ENCODE measurements at places on chromosomes 7 and 10.

DNA sequence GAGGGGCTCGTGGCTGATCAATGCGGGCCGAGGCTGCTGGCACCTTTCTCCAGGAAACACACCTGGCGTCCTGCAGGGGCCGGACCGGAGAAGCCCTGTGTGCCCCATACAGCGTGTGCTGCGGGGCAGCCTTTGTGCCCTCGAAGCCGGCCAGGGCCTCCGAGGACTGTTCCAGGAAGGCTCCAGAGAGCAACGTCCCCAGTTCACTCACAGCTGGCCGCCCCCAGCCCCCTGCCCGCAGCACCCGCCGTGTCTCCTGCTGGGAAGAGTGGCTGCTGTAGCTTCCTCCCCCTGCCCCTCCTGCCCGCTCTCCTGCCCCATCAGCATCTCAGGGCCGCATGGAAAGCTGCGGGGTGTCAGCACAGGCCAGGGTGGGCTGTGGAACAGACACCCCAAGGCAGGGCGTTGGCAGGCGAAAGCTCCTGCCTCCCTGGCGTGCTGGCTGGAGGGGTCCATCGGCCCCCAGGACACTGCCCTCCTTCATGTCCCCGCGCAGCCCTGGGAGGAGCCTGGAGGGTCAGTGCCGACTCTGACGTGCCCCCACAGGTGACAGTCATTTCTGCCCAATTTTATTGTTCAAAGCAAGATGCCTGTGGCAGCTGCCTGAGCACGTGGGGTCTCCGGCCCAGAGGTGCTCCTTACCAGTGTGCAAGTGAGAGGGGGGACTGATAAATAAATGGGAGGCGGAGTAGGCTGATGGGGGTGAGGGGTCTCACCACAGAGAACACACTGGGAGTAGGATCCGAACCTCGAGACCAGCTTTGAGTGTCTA, 95.8 kb upstream of the DIP2C start:
- no peak for DNase-seq

DNA sequence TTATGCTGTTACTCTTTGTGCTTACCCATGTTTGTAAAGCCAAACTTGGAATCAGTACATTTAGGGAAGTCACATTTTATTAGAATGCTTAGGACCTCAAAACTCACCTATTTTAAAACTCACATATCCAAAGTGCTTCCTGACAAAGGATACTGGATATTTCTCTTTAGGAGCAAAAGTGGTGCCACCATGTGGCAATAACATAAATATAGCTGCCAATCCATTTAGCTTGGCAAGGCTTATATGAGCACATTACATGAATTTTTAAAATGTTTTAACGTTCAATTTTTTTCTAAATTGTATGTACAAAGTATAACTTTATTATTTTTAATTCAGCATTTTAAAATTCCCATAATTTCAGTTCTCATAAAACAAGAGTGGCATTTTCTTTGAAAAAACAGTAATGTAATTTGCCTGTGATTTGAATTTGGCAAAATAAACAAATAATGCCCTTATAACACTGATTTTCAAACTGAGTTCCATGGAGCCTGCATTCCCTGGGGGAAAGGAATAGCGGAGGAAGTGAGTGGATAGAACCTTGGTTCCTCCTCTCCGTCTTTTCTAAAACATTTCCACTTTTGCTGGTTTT, 75.4 kb downstream of the HDAC9 start:
- no peak for DNase-seq

DNA sequence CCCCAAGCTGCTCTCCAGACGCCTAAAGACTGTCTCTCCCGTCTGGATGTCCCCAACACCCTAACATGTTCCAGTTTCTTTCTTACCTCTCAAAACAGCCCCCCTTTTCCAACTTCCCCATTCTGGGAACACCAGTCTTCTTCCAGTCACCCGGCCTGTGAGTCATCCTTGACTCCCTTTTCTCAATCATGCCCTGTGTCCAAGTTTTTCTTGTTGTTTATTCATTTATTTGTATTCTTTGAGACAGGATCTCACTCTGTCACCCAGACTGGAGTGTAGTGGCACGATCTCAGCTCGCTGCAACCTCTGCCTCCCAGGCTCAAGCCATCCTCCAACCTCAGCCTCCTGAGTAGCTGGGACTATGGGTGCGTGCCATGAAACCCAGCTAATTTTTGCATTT, 15.6 kb downstream of the SNX10 start:
- DNase-seq: no peak

DNA sequence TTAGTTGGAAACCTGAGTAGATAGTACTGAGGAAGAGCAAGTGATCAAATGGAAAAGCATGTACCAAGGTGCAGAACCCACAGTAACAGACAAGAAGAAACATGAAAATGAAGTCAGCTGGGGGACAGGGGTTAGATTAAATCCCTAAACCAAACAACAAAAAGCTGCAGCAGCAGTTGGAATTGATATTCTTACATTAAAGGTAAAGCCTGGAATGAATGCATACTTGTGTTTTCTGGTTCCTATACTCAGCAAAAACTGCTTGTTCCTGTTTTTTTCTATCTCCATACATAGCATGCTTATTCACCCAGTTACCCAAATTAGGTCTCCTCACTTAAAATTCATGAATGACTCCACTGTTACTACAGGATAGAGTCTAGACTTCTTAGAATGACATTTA, 92.4 kb downstream of the TPST1 start:
- DNase-seq: no peak

DNA sequence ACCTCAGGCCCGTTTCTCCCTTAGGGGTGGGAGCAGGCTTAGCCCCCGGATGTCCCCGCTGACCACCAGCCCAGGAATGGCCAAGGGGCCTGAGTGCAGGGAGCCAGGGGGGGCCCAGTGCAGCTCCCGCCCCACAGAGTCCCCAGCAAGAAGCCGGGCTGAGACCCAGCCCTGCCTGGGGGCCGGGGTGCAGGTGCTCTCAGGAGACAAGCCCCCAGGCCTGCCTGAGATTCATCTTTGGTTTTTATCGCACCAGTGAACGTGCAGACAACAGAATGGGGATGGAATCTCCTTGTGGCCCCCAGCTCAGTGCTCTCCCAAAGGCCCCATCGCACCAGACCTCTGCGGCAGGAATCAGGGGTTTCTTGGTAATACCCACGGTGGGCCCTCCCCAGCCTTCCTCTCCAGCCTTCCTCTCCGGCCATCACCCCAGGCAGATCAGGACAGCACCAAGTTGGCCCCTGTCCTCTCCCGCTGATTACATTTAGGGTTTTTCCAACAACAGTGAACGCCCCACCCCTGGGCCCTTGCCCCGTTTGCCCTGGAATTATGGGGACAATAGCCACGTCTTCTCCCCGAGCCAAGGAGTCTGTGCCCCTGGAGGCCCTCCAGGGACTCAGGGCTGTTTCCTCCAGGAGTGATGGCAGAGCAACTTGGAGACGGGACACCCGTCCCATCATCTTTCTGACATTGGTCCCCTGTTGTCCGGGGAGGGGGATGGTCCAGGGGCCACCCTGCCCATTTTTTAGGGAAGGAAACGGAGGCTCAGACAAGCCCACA, 22.4 kb downstream of the ADAP1 start:
- no peak for DNase-seq

DNA sequence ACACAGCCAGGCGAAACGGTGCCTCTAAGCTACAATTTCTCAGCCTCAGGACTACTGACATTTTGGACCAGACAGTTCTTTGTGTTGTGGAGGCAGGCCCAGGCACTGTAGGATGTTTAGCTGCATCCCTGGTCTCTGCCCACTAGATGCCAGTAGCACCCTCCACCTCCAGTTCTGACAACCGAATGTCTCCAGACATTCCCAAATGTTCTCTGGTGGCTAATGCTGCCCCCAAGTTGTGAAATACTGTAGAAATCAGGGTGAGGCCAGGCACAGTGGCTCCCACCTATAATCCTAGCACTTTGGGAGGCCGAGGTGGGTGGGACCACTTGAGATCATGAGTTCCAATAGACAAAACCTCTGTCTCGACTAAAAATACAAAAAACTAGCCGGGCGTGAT, 18.2 kb downstream of the HNRNPF start:
- DNase-seq: no peak

- DNase-seq: no peak
These were observed 114.9 kb upstream of the ZEB1 start for GRCh38 chr10:31204090-31204489.

- DNase-seq: no peak
These were observed 557.4 kb upstream of the VSTM2A start for GRCh38 chr7:53984776-53985175.

DNA sequence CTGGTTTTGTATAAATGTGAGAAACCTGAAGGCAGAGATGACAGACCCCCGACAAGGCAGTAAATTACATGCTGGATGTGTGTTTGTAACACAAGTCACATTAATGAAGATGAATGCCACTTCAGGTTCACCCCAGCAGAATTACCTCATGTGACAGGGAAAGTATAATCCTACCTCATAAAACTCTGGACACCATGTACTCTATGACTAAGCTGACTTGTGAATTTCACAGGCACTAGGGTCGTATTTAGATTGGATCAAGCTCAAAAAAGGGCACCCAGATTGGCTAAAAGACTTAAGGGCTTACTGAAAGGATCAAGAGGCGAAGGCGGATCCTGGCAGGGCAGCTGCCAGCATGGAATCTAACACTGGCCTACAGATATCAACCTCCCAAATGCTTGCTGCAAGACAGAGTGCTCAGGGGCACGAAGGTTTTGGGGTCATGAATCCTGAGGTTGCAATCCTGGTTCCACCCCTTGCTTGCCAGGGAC, 161.4 kb downstream of the PIP4K2A start:
- DNase-seq: no peak

DNA sequence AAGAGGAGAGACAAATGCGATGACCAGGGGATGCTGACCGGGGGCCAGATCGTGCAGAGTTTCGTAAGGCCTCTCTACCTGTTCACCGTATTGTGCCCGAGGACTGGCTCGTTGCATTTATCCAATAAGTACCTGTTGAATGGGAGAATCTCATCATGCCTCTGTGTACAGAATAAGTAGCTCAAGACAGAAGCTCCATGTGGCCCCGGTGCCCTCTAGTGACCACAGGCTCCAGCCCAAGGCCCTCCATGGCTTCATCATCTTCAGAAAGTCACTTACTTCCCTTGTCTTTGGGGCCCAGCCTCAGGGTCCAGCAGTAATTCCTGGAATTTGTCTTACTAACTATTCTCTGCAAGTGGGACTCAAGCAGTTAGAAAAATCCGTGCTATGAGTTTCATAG, 151.0 kb downstream of the CHN2 start:
- DNase-seq: no peak

GRCh38 chr7:94697035-94697974, 41.4 kb upstream of the SGCE start:
- DNase-seq: no peak

DNA sequence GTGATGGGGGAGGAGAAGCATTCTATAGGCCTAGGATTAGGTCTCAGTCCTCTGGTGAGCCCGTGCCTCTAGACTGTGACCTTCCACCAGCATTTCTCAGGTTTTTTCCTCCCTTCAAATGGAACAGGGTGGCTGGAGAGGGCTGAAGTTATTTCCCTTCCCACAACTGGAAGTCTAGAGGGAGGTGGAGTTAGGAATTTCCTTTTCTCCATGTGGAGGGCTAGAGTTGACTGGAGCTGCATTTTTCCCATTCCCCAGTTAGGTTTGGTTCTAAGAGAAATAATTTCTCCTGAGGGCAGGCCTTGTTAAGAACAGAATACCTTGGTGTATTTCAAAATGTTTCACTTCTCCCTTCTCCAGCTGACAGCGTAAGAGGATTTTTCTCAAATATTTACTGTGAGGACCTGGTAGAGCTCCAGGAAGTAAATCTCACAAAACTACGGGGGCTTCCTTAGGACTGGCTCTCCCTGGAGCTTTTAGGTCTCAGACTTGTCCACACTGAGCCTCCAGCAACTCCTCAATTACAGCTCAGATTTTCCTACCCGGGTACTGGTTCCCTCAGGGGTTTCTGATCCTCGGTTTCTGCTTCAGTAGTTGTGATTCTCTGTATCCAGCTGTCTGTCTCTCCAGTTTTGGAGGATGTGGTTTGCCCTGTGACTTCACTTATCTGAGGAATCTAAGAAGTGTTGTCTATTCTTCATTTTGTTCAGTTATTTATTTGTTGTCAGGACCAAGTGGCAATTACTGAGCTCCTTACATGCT, 6.0 kb upstream of the REEP3 start:
- DNase-seq: no peak

- DNase-seq: no peak
These were observed 46.8 kb downstream of the CDC14C start for GRCh38 chr7:48971173-48971572.

GRCh38 chr7:151014950-151015349, 9.3 kb downstream of the ATG9B start:
- no peak for DNase-seq

- DNase-seq: no peak
These were observed 167.7 kb upstream of the ADO start for GRCh38 chr10:62636825-62637248.

GRCh38 chr7:4189131-4189570, 492.9 kb upstream of the FOXK1 start:
- no peak for DNase-seq

DNA sequence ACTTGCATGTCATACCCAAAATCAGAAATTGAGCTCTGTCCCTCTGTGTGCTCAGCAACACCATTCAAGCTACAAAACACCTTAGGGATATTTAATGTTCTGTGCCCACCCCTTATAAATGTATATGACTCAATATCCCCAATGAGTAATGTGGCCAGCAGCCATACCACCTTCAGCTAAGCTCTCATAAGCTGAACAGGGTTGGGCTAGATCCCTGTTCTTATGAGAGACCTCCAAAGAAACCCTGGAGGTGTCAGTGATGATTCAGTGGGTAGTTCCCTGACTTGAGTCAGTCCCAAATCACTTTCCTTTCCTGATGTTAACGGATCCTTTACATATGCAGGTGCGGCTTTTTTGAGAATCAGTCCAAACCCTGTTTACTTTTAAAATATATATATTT, 253.8 kb downstream of the CREB5 start:
- no peak for DNase-seq

DNA sequence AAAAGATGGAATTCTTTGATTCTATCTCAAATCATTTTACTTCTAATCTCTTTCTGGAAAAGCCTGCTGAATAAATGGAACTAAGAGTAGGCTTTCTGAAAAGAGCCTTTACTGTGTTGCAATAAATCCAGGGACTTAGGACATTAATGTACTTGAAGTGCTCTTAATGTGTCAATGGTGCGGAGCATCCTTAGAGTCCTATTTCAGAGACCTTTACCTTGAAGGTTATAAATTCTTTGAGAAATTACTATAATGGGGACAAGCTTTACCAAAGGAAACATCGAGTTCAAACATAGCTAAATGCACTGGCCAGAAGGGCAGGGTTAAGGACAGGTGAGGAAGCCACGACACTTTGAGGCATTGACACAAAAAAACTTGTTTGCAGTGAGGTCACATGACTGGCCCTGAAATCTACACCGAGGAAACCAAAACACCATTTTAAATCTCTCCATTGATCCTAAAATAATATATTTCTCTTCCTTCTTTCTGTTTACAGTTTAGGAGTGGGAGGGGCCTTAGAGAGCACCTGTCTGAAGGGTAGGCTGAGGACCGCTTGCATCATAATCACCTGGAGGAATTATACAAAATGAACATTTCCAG, 48.1 kb upstream of the EXOC6 start:
- DNase-seq: no peak

- DNase-seq: no peak
These were observed 188.3 kb downstream of the DGKB start for GRCh38 chr7:14714161-14714728.

GRCh38 chr7:103594186-103594585, 148.2 kb upstream of the SLC26A5 start:
- no peak for DNase-seq

GRCh38 chr7:12805957-12806356, 118.5 kb downstream of the ARL4A start:
- no peak for DNase-seq

GRCh38 chr7:33550363-33550762, 355.0 kb upstream of the BMPER start:
- DNase-seq: no peak

GRCh38 chr7:151352512-151352911, 10.9 kb downstream of the NUB1 start:
- DNase-seq: no peak

GRCh38 chr10:109746861-109747260, 176.4 kb downstream of the XPNPEP1 start:
- no peak for DNase-seq
